Heart left ventricle (tissue), 16 donors: ENCODE measurements at places on chromosomes 11 and 22. TPM values are rescaled to one million over a fixed set of nuclear protein-coding genes. Genes with fewer than 3 reads are reported as not detected.

Gene OR51B5
- total RNA-seq: not detected

Gene PHOX2A
- total RNA-seq: not detected

Gene BIK
- total RNA-seq: not detected

DNA sequence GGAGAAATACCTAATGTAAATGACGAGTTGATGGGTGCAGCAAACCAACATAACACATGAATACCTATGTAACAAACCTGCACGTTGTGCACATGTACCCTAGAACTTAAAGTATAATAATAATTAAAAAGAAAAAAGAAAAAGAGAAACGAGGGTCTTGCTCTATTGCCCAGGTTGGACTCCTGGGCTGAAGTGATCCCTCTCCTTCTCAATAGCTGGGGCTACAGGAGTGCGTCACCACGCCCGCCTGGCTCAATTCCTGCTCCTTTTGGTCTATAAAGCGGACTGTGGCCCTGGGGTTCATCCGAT, 521 bp upstream of the PTS start:
- no peak for DNase-seq

- no peak for DNase-seq
Observed at GRCh38 chr11:78946945-78947902, 372.6 kb upstream of the NARS2 start.

DNA sequence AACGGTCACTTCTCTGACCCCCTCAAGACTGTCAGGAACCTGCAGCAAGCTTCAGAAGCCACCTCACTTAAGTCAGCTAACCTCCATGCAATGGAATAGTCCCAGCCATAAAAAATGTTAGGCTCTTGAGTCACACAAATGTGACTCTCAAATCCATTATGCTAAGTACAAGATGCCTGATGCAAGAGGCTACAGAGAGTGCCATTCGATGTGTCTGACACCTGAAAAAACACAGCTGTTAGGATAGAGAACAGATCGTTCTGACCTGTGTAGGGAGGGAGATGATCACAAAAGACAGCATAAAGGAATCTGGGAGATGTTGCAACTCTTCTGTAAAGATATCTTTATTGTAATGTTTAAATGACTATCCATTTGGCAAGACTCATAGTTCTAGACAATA, 712.4 kb downstream of the TBC1D22A start:
- DNase-seq: no peak

DNA sequence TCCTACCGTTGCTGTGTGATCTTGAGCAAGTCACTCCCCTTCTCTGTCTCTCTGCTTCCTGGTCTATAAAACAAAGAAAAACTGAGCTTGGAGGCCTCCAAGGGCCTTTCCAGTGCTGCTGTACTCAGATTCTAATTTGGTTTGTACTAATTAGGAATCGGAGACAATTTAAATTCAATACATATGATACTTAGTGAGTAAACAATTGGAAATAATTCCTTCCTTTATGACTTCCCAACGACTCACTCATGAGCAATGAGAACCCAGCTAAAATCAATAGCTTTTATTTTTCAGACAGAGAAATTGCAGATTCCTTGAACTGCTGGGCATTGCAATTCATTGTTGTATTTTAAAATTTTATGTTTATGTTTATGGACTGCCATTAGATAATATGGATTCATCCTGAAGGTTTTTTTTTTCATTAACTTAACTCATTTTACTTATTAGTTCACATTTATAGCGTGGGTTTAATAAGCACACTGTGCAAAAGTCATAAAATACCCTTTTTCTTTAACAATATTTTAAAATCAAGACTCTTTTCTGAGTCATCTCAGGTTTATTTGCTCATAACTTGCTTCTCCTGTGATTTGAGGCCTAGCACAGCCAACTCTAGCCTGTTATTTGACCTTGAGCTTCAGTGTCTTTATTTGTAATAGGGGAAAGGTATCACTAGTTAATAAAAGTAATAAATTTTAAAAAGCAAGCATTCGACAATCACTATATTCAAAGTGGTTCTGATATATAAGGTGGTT, 95.8 kb downstream of the TP53I11 start:
- DNase-seq: no peak

GRCh38 chr11:120097721-120098385, 40.1 kb downstream of the TRIM29 start:
- DNase-seq: peak; percentile 6
